ENCODE measurements at places on chromosomes 5 and 9.

- no peak for DNase-seq
These were observed 8.4 kb upstream of the OLFM1 start for GRCh38 chr9:135079018-135079417.

DNA sequence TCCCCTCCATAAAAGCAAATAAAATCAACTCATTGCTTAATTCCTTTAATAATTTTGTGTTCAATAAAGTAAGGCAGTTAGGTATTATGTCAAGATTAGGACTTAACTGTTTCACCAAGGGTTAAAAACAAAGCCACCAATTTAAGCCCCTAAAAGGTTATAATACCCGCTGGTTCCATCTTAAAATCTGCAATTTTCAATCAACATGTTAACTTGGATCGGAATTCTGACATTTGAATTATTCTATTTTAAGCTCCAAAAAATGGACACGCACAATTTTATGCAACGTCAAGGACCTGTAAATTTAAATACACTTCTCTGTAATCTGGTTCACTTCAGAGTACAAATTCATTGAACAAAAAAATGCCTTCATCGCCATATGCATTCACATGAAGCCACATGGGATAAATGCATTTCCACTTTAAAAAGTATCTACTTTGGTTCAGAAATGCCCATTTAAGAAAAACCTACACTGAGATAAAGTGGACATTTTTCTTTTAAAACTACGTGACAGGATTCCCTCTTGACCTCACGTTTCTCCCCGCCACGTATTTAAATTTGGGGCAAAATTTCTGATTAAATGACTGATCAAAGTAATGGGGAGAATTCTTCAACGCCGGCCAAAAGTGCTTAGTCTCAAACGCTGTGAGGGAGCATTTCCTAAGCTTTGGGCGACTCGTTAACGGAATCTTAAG lies 721 bp downstream of the GIN1 start:
- peak; percentile 10 for DNase-seq

DNA sequence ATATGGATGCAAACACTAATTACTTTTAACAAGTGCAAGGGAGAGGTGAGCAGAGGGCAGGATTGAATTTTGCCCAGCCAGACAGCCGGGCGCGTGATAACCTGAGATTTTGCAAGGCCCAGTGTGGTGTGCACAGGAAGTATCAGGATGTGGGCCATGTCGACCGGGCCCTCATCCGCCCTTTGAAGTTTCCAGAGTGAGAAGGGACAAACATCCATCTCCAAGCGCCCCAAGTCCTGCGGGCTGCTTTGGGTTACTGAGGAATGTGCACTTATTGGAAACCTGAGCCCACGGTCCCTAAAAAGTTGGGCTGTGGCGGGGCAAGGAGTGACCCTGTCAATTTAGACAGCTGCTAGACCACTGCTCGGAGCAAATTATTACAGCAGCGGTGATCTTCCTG lies 272.2 kb upstream of the IRX2 start:
- DNase-seq = no peak

DNA sequence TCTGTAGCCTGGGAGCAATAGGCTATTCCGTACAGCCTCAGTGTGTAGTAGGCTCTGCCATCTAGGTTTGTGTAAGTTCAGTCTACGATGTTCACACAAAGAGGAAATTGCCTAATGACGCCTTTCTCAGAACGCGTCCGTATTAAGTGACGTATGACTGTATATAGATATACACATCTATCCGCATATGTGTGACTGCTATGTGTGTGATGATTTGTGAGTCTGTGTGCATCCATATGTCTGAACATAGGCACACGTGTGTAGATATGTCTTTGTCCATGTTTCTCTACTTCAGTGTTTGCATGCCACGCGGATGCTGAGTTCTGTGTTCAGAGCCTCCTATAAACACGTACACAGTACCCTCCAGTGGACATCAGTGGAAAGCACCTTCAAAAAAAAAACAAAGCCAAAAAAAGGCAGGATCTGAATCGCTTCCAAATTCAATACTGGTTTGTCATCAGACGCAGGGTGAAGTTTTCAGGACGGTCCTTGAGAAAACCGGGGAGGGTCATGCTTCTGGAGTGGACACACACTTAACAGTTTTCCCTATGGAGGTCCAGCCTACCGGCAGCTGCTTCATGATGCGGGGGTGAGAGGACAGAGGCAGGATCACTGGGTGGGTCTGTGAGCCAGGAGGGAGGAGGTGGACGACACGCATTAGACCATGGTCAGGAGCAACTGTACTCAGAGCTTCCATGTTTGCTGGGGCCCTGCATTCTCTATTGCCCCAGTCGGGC lies 29.5 kb upstream of the ALDH1B1 start:
- DNase-seq = peak; percentile 90

GRCh38 chr9:794386-794785 lies 47.1 kb upstream of the DMRT1 start:
- DNase-seq = no peak

GRCh38 chr5:55569513-55569865 lies 34.7 kb upstream of the PLPP1 start:
- DNase-seq = no peak

GRCh38 chr9:93813221-93814076 lies 141.7 kb downstream of the BARX1 start:
- DNase-seq = no peak

GRCh38 chr5:57768745-57769144 lies 286.1 kb upstream of the ACTBL2 start:
- DNase-seq = no peak

- no peak for DNase-seq
These were observed 32.8 kb upstream of the SPRY4 start for GRCh38 chr5:142357469-142358090.

DNA sequence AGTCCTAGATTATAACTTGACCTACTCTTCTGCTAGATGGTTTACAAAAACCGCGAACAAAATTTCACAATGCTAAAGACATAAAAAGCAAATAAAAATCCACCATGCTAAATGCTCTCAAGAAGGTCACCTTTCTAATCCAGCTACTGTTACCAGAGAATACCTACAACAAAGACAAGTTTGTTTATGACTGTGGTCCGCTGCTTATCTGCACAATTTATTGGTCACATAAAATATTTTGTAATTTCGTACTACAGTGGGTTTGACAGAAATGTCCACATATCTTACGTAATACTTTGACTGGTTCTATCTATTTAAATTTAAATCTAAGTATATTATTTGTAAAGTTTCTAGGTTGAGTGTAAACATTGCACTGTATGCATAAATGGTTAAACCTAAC lies 257.6 kb upstream of the ZNF608 start:
- DNase-seq = no peak

- no peak for DNase-seq
These were observed 111.2 kb downstream of the INSYN2B start for GRCh38 chr5:169869066-169869465.

- no peak for DNase-seq
These were observed 8.3 kb downstream of the LPCAT1 start for GRCh38 chr5:1515311-1515920.

- no peak for DNase-seq
These were observed 37.3 kb downstream of the SEC61B start for GRCh38 chr9:99259231-99259918.

GRCh38 chr5:56873056-56873455 lies 36.3 kb upstream of the SETD9 start:
- no peak for DNase-seq

- no peak for DNase-seq
These were observed 36.4 kb upstream of the IPPK start for GRCh38 chr9:92706218-92706940.

DNA sequence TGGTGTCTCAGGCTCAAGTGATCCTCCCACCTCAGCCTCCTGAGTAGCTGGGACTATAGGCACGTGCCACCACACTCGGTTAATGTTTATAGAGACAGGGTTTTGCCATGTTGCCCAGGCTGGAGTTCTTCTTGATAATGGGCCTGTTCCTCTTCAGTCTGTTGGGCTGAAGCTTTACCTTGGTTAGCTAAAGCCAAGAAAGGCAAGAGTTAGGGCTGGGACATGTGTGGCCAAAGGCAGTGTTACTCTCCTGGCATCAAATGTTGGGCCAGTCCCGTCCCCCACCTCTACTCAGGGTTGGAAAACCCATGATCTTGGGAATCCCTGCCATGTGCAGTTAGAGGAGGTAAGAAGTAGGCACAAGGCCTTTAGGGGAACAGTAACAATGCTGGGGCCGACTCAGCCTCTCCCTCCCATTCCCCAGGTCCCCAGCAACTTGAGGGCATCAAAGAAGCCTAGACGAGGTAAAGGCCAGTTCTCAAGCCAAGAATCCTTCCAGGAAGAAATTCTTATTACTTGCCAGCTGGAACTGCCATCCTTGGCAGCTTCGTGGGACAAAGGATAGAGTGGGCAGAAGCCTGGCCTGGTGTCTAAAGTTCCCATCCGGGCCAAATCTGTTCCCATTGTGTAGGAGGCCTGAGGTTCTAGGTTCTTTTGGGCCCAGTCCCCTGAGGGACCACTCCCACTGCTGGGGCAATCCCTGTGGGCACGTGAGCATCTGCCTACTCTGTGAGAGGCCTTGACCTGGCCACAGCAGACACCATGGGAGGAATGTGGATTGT lies 4.5 kb downstream of the EGR1 start:
- peak; percentile 28 for DNase-seq

DNA sequence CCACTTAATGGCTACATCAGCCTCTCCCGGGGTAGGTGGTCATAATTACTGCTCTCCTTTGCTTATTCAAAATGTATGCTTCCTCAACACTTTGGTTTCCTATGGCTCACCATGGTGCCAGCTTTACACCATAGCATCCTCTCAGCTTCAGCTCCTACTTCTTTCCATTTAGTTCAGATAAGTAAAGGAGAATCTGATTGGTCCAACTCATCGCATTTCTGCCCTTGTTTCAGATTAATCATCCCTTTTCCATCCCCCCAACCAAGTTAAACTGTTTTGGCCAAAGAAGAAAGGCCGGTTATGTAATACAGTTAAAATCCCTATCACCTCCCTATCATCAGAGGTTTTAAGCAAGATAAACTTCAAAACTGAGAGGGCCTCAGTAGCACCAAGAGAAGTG lies 130.5 kb downstream of the CETN3 start:
- DNase-seq = peak; percentile 20

- peak; percentile 12 for DNase-seq
These were observed 315.9 kb upstream of the RPS23 start for GRCh38 chr5:82594097-82594496.
